ENCODE measurements at places on chromosomes 7 and 10.

- DNase-seq = no peak
Observed at GRCh38 chr10:86964847-86965190, 3.5 kb upstream of the ADIRF start.

DNA sequence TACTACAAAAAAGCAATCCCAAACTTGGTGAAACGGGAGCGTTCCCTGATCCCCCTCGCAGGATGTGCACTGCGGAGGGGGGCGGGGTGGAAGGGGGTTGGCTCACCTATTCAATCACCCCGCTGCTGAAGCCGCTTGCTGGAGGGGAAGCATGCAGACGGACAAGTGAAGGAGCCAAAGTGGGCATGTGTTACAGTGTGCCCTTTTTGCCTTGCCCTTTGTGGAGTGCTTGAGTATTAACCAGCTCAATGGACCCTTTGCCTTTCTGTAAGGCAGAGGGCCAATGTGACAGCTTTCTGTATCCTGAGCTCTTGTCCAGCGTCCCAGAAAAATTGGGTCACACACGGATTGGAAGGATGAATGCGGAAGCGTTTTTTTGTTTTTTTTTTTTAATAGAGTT is 348.9 kb upstream of the NPSR1 start:
- no peak for DNase-seq

DNA sequence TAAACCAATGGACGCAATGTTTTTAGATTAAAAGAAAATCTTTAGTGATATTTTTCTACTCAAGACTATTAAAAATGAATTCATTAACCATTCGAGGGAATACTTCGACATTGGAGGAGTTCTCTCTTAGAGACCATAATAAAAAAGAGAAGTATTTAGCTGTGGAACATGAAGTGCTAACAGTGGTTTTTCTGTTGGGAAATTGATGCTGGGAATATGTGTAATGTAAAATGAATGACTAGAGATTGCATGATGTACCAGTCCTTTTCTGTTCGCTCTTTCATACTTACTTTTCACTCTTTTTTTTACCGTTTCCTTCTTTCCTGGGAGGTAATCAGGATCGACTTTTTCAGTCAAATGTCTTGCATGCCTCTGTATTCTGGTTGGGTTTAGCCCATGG is 41.3 kb downstream of the ST7 start:
- DNase-seq = no peak

- peak; percentile 22 for DNase-seq
Observed at GRCh38 chr10:45058580-45058979, 57.9 kb downstream of the ZNF22 start.

DNA sequence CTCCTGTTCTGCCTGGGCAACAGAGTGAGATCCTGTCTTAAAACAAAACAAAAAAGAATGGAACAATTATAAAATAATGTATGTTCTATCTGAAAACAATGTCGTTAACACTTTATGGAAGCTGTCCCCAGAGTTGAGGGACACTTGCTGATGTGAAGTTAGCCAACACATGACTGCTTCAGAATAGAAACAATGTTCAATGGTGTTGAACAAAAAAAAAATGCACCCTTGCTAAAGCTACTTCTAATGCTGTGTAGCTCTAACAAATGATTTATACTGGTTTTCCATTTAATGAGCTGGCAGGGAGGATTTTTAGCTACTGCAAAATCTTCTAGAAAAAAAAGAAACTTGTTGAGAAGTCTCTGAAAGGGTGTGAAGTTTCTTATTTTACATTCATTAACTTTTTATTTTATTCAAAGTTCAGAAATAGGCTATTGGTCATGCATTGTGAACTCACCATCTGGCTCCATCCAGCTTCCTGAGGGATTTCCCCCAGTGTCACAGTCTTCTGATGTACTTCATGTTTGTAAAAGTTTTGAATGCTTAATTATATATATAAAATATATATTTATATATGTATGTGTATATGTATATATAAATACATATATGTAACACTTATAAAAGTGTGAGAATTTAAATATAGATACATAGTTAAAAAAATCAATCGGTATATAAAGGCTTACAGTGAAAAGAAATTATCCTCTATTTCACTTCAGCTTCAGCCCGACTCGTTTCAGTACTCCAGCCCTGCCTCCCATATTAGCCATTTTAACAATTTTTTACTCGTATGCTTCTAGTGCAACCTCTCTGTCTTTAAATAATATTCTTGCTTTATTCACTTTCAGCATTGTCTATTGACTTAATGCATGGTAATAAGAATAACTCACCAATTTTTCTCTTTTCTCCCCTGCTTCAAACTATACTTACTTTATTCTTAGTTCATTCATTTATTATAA is 35.0 kb downstream of the HDAC9 start:
- no peak for DNase-seq

- DNase-seq = no peak
Observed at GRCh38 chr10:117619707-117620405, 77.3 kb downstream of the EMX2 start.

- DNase-seq = peak; percentile 83
Observed at GRCh38 chr10:110651044-110651958, 7.2 kb downstream of the RBM20 start.

DNA sequence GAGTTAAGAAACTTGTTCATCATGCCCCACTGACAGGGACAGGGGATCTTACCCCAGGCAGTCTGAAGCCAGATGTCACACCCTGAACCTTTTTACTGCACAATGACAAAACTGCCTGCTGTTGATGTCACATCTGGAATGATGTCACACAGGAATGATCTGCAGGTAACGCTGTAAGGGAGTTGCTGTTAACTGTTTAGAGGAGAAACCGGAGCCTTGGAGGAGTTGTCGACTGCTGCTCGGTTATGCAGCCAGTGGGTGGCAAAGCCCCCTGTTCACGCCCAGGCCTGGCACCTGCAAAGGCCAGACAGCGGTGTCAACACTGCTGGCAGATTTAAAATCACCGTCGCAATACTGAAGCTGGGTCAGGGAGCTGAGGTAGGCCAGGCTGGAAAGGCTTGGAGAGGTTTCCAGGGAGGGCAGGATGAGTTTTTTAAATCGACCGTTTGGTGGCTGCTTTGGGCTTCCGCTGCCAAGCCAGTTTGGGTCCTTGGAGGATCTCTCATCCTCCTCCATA is 10.0 kb upstream of the SLIT1 start:
- no peak for DNase-seq

- no peak for DNase-seq
Observed at GRCh38 chr7:30899630-30900029, 12.0 kb upstream of the AQP1 start.

- no peak for DNase-seq
Observed at GRCh38 chr10:130491011-130491692, 355.0 kb downstream of the GLRX3 start.

GRCh38 chr7:117283371-117283770 is 39.5 kb downstream of the WNT2 start:
- peak; percentile 91 for DNase-seq

DNA sequence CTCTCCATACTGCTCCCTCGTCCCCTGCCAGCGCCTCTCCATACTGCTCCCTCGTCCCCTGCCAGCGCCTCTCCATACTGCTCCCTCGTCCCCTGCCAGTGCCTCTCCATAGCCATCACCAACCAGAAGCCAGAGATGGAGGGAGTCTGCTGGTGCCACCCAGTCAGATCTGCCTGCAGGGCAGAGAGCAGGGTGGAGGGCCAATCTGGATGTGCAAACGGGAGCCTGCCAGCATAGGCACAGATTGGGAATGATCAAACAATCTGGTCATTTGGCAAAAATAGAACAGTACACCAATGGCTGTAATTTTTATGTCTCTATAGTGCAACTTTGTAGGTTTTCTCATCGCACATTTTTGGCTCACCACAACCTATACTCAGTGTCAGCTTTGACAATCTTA is 76.9 kb upstream of the LRRC4 start:
- no peak for DNase-seq

- no peak for DNase-seq
Observed at GRCh38 chr7:35277359-35277758, 23.5 kb upstream of the TBX20 start.

DNA sequence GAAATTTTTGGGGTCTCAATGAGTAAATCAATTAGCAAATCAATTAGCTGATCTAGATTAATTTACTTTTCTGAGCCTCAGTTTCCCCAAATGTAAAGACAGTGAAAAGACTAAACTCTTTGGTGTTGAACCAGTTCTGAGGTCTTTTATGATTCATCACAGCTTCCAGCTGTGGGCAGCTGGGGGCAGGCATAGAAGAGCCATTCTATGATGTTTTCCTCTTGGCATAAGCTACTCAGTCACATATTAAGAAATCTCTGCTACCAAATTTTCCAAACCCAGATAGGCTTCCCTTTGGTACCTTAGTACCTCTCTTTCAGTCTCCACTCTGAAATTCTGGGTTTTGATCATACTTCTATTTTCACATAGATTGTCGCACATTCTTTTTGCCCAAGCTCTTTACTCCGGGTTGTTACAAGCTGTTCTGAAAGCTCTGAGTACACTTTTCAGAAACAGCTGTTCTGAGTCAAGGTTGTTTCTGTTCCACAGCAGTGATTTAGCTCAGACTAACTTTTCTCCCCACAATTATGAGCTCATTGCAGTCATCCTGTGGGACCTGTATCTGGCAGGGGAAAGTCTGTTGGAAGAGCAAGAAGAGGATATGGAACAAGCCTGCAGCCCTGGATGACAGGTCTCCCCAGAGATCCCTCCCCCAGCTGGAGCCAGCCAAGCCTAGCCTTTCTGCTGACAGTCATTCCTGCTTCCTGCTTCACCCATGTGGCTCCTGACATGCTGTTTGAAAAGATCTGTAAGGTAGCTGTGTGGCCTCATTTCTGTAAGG is 599.6 kb upstream of the GHITM start:
- no peak for DNase-seq

- DNase-seq = no peak
Observed at GRCh38 chr10:86385806-86386205, 19.2 kb upstream of the GRID1 start.

- no peak for DNase-seq
Observed at GRCh38 chr10:25766213-25766612, 167.8 kb upstream of the MYO3A start.

GRCh38 chr7:7183061-7183837 is 905 bp downstream of the C1GALT1 start:
- peak; percentile 51 for DNase-seq

- peak; percentile 91 for DNase-seq
Observed at GRCh38 chr10:17029581-17030271, 99.9 kb downstream of the CUBN start.

DNA sequence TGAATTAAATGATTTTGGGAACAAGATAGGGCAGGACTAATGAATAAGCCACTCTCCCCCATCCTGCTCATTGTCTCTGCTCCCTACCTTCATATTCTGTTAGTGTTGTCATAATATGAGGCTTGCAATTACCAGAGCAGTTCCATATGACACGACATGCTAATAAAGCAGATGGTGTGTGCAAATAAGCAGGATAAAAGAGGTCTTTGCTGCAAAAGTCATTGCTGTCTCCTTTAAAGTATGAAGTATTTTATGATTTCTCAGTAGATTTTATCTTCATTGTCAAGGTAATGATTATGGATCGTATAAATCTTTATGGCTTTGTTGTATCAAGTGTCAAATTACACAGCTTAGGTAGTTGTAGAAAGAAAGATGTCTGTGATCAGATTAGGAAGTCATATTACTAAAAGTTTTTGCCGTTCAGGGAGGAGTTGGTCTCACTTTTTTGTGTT is 114.8 kb downstream of the SDK1 start:
- DNase-seq = no peak

- DNase-seq = no peak
Observed at GRCh38 chr10:71816421-71816851, 34.6 kb downstream of the PSAP start.

- DNase-seq = no peak
Observed at GRCh38 chr7:2355705-2356008, 1.0 kb downstream of the EIF3B start.

DNA sequence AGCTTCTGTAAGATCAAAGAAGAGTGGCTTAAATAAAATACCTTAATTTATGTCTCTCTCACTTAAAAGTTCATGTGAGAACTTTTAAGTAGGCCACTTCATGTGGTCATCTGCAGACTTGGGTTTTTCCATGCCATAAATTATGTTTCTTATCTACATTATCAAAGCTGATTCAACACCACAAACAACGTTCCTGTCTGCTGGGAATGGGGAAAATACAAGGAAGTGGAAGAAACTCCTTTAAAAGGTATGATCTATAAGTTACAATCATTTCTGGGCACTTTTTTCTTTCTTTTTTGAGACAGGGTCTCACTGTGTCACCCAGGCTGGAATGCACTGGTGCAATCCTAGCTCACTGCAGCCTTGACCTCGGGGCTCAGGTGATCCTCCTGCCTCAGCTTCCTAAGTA is 16.9 kb upstream of the OTUD1 start:
- peak; percentile 8 for DNase-seq

- no peak for DNase-seq
Observed at GRCh38 chr7:106287786-106288185, 3.0 kb upstream of the NAMPT start.

GRCh38 chr7:64619705-64620104 is 46.2 kb upstream of the ZNF107 start:
- no peak for DNase-seq

DNA sequence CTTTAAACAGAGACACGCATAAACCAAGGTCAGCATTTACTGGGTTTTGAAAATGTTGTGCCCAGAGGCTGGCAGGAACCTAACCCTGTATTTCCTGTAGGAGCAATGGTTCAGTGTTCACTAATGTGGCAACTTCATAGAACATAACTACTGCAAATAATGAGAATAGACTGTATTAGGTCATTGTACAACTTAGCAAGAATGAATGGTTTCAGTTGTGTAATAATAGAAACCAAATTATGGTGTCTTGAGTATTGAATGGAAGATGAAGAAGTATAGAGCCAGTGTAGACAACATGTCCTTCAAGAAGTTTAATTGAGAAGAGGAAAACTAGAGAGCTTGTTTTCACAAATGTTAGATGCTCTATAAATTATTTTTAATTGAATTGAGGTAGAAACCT is 172.5 kb downstream of the BUB3 start:
- DNase-seq = no peak

DNA sequence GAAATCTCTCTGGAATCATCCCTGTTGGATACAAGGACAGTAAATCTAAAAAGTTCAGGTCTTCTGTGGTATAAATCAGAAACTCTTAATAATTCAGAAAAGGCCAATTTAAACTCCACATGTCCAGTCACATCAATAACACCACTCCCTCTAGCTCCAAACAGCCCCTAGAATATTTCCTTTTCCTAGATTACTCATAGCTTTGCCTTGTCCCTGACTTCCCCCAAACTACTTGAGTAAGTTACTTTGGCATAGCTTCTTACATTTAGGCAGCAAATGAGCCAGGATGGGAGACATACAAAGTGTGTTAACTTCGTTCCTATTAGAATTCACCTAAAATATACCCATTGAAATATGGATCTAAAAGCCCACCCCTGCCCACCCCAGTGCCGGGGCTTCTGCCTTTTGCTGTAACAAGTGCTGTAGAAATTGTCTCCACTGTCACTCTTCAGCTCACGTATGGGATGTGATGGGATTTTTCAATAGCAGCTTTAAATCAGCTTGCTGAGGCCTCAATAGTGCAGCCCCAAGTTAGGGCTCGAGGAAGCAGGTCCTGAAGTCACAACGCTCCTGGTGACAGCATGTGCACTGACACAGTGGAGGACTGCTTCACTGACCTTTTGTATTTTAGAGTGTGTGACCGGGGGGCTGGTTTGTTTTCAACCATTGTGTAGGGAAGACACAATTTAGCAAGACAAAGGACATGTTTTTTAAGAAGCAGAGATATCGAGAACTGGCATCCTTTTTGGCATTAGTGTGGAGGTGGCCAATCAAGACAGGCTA is 218.2 kb upstream of the KMT2E start:
- DNase-seq = no peak

- no peak for DNase-seq
Observed at GRCh38 chr7:155234158-155234492, 63.6 kb upstream of the INSIG1 start.

- DNase-seq = no peak
Observed at GRCh38 chr7:123974326-123974908, 49.4 kb downstream of the SPAM1 start.

Data from iris pigment epithelial cell (primary cell).